Activated CD4-positive, alpha-beta T cell treated with anti-CD3 and anti-CD28 coated beads, Interleukin-2, amount 10 ng/mL, durations not matched to agents 7 days and 5 days (primary cell): ENCODE measurements at places on chromosomes 5 and 9. TPM values are rescaled to one million over a fixed set of nuclear protein-coding genes. Genes with fewer than 3 reads are reported as not detected.

PCDHA3 gene
- total RNA-seq, result not detected

ANKRD18B gene
- total RNA-seq, result 0.46 TPM

DBH gene
- not detected for total RNA-seq

F12 gene
- 0.22 TPM for total RNA-seq

GFI1B gene
- not detected for total RNA-seq

GRCh38 chr9:131469951-131470350 is 32.8 kb upstream of the POMT1 start:
- peak overlapping the region; percentile 47 for H3K27ac ChIP-seq
- no peaks in the 10 kb centered on the region for H3K27me3 ChIP-seq
- peaks cover 79% of the 10 kb centered on the region for H3K36me3 ChIP-seq
- no peak overlapping the region for H3K4me3 ChIP-seq

DNA sequence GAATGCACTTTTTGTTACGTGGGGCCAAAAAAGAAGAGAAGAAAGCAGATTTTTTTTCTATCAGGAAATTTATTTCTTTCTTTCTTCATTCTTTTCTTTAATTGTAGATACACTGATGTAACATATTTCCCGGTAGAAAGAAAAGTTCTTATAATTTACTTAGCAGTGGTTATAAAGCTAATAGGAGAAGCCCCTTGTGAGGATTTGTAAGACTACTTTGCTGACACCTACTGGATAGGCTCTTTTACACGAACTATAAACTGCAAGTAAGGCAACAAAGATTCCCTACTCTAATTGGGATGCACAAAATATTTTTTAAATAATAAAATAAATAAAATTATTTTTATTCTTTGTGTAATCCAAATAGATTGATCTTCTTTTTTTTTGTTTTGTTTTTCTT is 284.4 kb downstream of the DNAH5 start:
- no peaks in the 10 kb centered on the region for H3K4me1 ChIP-seq
- H3K27me3 ChIP-seq, result no peaks in the 10 kb centered on the region
- no peak for DNase-seq
- no peak overlapping the region for H3K27ac ChIP-seq
- H3K4me3 ChIP-seq, result no peak overlapping the region
- no peaks in the 10 kb centered on the region for H3K36me3 ChIP-seq

DNA sequence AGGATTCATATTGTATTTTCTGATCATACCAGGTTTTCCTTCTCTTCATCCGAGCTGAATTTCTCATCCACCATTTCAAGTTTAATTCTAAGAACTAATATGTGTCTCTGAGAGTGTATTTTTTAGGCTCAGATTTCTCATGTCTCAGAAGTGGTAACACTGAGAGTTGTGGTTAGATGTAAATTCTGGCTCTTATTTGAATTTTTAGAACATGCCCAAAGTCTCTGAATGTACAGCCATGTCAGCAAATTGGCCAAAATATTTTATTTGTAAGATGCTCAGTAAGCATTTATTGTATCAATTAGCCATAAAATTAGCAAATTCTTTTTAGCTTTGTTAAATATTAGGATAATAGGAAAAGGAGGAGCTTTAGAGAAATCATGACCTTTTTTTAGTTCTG is 16.6 kb downstream of the SV2C start:
- no peak for DNase-seq
- H3K27me3 ChIP-seq, result peaks cover 27% of the 10 kb centered on the region
- no peak overlapping the region for H3K27ac ChIP-seq
- peaks cover 10% of the 10 kb centered on the region for H3K4me1 ChIP-seq
- H3K4me3 ChIP-seq, result no peak overlapping the region

DNA sequence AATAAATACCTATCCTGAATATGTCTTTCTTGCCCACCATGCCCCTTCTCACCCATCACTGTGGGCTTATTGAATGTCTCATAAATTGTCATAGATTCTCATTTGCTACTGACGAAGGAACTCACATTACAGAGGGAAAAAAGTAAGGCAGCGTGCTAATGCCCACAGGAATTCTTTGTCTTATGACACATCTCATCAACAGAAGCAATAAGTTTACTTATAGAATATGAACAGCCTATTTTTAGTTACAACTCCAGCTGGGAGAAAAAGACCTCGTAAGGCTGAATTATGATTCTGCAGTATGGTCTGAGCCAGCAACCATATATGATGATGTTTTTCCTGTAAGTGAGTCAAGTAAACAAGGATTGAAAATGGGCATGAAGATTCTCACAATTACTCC is 22.4 kb upstream of the ATG10 start:
- H3K4me1 ChIP-seq, result no peaks in the 10 kb centered on the region
- no peaks in the 10 kb centered on the region for H3K36me3 ChIP-seq
- H3K27me3 ChIP-seq, result no peaks in the 10 kb centered on the region
- H3K27ac ChIP-seq, result no peak overlapping the region

- peaks cover 7% of the 10 kb centered on the region for H3K27me3 ChIP-seq
- no peak overlapping the region for H3K27ac ChIP-seq
- no peak for DNase-seq
- no peaks in the 10 kb centered on the region for H3K36me3 ChIP-seq
These were observed 191.8 kb downstream of the MSX2 start for GRCh38 chr5:174916227-174916626.

- H3K27ac ChIP-seq, result no peak overlapping the region
- H3K36me3 ChIP-seq, result no peaks in the 10 kb centered on the region
- no peak for DNase-seq
These were observed 275.7 kb upstream of the DAB2 start for GRCh38 chr5:39700523-39700922.

DNA sequence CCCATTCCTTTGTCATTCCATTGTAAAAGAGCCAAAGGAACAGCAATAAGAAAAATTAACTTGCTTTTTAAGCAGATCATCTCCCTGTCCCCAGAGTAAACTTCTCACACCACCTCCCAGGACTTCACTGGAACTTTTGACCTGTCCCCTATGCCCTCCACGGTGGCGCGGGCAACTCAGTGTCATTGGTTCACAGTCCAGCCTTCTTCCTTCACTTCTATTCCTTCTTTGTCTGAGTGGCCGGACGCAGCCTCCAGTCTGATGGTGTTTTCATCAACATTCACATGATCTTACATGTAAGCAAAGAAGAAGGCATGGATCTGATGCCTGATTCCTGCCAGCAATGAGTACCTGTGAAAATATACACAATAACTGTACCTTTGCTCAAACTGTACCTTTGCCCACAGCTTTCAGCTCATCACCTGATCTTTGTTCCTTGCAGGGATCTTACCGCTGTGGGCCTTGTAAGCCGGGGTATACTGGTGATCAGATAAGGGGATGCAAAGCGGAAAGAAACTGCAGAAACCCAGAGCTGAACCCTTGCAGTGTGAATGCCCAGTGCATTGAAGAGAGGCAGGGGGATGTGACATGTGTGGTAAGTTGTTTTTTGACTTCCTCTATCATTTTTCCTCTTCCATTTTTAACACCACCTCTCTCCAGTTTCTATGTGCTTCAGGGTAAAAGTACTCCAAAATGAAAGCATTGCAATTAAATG is 32.5 kb downstream of the THBS4 start:
- no peak overlapping the region for H3K4me3 ChIP-seq
- H3K36me3 ChIP-seq, result no peaks in the 10 kb centered on the region
- peaks cover 18% of the 10 kb centered on the region for H3K4me1 ChIP-seq
- DNase-seq, result no peak
- no peaks in the 10 kb centered on the region for H3K27me3 ChIP-seq
